Nephron progenitor cell (in vitro differentiated cells): ENCODE measurements at places on chromosomes 3 and 15.

DNA sequence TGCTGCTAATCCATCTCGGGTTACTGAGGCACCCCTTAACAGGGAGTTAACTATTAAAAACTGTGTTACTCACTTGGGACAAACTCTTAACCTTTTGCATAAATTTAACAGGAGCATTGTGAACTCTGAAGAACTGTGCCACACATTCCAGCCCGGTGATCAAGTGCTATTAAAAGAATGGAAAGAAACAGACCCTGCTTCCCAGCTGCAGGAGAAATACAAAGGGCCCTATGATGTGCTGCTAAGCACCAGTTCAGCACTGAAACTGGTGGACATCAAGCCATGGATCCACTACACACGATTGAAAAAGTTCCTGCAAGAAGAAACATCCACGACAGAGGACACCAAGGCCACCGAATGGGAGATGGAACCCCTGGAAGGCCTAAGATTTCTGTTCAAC lies 114.7 kb upstream of the PLCL2 start:
- no peak for DNase-seq

- no peak for DNase-seq
These were observed 482.8 kb downstream of the FGF12 start for GRCh38 chr3:192244591-192244990.

- DNase-seq = no peak
These were observed 15.3 kb downstream of the PXK start for GRCh38 chr3:58347984-58348383.

DNA sequence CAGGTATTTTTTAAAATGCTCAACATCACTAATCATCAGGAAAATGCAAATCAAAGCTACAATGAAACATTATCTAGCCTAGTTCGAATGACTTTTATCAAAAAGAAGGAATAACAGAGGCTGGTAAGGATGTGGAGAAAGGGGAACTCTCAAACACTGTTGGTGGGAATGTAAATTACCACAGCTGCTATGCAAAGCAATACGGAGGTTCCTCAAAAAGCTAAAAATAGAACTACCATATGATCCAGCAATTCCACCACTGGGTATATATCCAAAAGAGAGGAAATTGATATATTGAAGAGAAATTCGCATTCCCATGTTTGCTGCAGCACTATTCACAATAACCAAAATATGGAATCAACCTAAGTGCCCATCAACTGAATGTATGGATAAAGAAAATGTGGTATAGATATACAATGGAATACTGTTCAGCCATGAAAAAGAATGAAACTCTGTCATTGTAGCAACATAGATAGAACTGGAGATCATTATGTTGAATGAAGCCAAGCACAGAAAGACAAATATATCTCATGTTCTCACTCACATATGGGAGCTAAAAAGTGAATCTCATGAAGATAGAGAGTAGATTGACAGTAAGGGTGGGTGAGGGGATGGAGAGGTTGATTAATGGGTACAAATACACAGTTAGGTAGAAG lies 19.7 kb upstream of the CLN6 start:
- no peak for DNase-seq

- DNase-seq = no peak
These were observed 61.6 kb downstream of the ULK4 start for GRCh38 chr3:41900265-41900664.

DNA sequence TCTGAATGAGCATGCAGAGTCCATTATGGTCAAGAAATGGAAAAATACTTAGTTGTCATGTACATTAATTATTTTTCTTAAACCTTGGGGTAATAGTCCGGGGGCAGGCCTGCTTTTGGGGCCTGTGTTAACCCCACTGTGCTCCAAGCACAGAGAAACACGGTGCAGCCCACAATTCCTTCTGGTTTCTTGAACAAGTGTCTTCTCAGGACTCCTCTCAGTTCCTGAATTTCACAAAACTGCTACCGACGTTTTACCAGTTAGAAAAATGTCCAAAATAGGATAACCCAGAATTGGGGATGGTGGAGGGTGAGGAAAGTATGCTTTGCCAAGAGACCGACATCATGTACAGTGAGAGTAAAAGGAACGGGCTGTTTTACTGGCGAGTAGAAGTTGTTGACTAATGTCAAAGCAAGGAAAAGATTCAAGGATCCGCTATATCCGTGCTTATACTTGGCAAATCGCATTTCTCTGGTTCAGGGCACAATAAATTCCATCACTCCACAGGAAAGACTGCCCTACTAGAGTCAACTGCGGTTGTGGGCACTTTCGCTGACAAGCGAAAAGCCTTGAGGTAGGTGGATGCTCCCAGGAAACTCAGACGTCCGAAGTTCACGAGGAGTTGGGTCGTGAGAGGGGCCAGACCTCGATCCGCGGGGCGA lies 495 bp upstream of the NXPE3 start:
- no peak for DNase-seq

DNA sequence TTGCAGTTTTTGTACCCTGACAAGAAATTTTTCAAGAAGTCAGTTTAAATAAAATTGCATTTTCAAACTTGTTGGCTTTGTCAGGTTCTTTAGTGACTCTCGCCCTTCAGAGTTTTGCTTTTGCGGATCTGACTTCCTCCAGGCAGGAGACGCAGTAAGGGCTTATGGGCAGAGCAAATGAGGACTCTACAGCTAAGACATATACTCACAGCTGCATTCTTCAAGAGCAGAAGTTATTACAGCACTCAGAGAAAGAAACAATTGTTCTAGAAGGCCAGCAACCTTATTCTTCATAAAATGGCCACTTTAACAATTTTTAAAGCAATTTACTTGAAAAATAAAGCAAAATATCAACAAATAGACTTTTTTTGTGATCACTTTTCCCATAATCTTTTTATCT lies 438.8 kb upstream of the THRB start:
- no peak for DNase-seq

DNA sequence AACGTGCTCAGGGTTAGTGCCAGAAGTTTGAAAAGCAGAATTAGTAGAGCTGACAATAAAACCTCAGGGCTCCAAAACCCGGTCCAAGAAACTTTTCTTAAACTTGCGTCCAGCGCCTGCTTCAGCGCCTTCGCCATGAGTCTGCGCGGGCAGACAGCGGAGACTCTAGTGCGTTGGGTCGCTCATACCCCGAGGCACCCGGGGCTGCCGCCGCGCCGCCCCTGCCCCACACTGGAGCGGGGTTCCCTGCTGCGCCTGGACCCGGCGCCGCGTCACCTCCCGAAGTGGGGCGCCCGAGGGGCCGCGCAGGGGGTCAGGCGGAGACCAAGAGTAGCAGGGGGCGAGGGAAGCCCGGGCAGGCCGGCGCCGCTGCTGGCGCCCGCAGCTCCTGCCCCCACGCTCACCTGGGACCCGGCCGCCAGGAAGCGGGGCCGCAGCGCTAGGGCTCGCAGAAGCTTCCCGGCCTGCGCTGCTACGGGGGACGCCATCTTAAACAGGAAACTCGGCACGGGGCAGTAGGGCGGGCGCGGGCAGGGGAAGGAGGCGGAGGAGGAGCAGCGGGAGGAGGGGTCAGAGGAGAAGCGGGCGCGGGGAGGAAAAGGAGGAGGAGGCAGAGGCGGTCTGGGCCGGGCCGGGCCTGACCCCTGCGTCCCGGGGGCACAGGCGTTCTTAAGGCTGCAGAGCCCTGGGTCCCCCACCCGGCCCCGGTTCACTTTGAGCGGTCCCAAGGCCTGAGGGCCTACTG lies at the start of gene SUCLG2:
SUCLG2 (minus strand) TSS at position 514 of the 745 bp plus-strand sequence; CDS start at position 488, 26 bp downstream.
- DNase-seq = peak; percentile 86

DNA sequence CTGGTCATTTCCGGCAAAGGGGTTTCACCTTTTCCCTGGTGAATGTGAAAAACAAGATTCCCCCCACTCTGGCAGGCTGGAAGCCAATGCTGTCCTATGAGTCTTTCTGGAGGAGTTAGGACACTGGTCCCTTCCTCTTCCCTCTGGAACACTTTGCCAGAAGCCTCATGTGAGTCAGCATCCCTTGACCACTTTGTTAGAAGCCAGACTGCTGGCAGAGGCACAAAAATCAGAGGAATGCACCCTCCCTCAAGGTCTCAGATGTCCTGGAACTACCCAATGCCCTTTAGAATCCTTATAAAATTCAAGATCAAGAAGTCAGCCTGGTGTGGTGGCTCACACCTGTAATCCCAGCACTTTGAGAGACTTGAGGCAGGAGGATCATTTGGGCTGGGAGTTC lies 26.6 kb downstream of the ITGB5 start:
- no peak for DNase-seq

- DNase-seq = peak; percentile 77
These were observed 58.4 kb downstream of the RGMA start for GRCh38 chr15:93030430-93031102.

- DNase-seq = peak; percentile 27
These were observed 32.4 kb upstream of the SLC6A11 start for GRCh38 chr3:10783360-10784351.
